ENCODE measurements at places on chromosomes 5 and 9. TPM values are rescaled to one million over a fixed set of nuclear protein-coding genes. Genes with fewer than 3 reads are reported as not detected.

The C5orf46 gene
- 0.65 TPM for total RNA-seq

The PCDHB2 gene
- 0.10 TPM for total RNA-seq

The ITGA2 gene
- total RNA-seq, result 78.7 TPM

The MGAT4B gene
- total RNA-seq, result 121 TPM

The SPAAR gene
- total RNA-seq, result not detected

The ALDH7A1 gene
- total RNA-seq, result 111 TPM

The IFNA2 gene
- total RNA-seq, result not detected

The PCDHGB4 gene
- 0.32 TPM for total RNA-seq

The SPTAN1 gene
- total RNA-seq, result 131 TPM

The PFDN1 gene
- 70.9 TPM for total RNA-seq

The OR1J2 gene
- not detected for total RNA-seq

The CARTPT gene
- total RNA-seq, result not detected

The FOXD4 gene
- total RNA-seq, result 0.10 TPM

The RGS14 gene
- total RNA-seq, result 19.6 TPM

The GLIPR2 gene
- 2.4 TPM for total RNA-seq

The SUSD3 gene
- 0.11 TPM for total RNA-seq

The DOCK8 gene
- total RNA-seq, result 1.6 TPM

The OTULINL gene
- 1.8 TPM for total RNA-seq

The RAB3C gene
- not detected for total RNA-seq

The SAXO1 gene
- total RNA-seq, result not detected

The MFAP3 gene
- total RNA-seq, result 34.6 TPM

The CDH12 gene
- not detected for total RNA-seq

The SMU1 gene
- 24.8 TPM for total RNA-seq

The MYMK gene
- total RNA-seq, result not detected

The ERGIC1 gene
- 86.8 TPM for total RNA-seq

The NXNL2 gene
- not detected for total RNA-seq

The PCDHGB1 gene
- total RNA-seq, result not detected

The SERF1B gene
- 52.1 TPM for total RNA-seq

The PCDHB16 gene
- total RNA-seq, result not detected

The ZCCHC7 gene
- total RNA-seq, result 15.5 TPM

The PCDHGA4 gene
- total RNA-seq, result 0.07 TPM

The IL9 gene
- total RNA-seq, result not detected

The IL3 gene
- total RNA-seq, result not detected

The SNCAIP gene
- not detected for total RNA-seq

The CDX1 gene
- not detected for total RNA-seq

The CD14 gene
- total RNA-seq, result not detected

The SLC4A9 gene
- 0.04 TPM for total RNA-seq

The AFAP1L1 gene
- 16.6 TPM for total RNA-seq

The KCNMB1 gene
- not detected for total RNA-seq

The PTGER4 gene
- total RNA-seq, result 7.3 TPM

The NFX1 gene
- 27.9 TPM for total RNA-seq

The DAB2 gene
- 6.5 TPM for total RNA-seq

The JAKMIP2 gene
- total RNA-seq, result not detected

The PCDHB3 gene
- 0.03 TPM for total RNA-seq
